ENCODE measurements at places on chromosomes 11 and 22.

DNA sequence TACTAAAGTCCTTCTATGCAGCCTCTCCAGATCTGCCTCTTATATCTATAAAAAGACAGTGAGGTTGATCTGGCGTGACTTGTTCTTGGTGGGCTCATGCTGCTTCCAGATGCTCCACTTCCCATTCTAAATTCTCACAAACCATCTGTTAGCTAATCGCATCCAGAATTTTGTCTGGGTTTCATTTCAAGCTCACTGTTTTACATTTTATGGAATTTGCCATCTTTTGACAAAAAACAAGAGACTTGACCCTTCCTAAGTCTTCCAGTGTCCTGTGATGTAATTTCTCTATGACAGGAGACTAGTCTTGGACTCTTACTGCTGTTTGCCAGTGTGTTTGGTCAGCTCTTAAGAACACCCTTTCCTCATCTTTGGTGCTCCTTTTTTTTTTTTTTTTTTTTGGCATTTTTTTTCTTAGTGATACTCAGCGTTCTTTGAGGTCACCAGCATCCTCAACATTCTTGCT is 23.0 kb downstream of the CRKL start:
- DNase-seq: no peak

- DNase-seq: no peak
Measured at GRCh38 chr11:794766-795633, 3.1 kb downstream of the SLC25A22 start.

GRCh38 chr11:76293189-76293631 is 86.9 kb upstream of the WNT11 start:
- DNase-seq: no peak

- no peak for DNase-seq
Measured at GRCh38 chr11:67285541-67286498, 3.3 kb upstream of the ANKRD13D start.

- DNase-seq: no peak
Measured at GRCh38 chr22:19783586-19784383, 23.2 kb downstream of the TBX1 start.

- no peak for DNase-seq
Measured at GRCh38 chr11:78415338-78415737, 2.3 kb downstream of the GAB2 start.

- DNase-seq: no peak
Measured at GRCh38 chr11:16793009-16793408, 54.6 kb downstream of the C11orf58 start.
